RWPE1 (cell line): ENCODE measurements at places on chromosomes 13 and 19.

DNA sequence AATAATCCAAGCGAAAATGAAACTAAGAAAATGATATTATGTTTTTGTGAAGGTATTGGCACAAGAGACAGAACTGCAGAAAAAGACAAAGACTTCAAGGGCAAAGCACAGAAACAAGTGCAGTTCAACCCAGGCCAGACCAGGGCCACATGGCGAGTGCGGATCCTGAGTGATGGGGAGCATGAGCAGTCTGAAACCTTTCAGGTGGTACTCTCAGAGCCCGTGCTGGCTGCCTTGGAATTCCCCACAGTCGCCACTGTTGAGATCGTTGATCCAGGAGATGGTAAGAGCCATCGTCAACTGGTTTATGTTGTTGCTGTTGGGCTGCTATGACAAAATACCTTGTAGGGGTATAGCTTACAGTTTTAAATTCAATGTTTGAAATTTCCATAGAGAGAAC lies 82.6 kb downstream of the FREM2 start:
- no peak for DNase-seq

DNA sequence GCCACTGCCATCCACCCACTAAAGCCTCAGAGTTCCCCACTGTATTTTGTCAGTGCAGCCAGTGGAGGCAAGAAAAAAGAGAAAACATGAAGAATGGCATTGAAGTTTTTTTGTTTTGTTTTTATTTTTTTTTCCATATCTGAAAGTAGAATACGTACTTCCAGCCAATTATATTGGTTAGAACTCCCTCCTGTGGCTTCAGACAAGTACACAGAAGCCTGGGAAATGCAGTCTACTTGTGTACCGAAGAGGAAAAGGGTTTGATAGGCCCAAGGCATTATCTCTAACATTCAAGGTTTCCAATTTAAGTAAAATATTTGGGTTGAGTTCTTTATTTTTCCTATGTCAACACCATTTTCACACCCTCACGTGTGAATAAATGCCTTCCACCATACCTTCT lies 696.2 kb upstream of the GPC6 start:
- DNase-seq: no peak

- no peak for DNase-seq
Observed at GRCh38 chr19:33690378-33691029, 68.8 kb downstream of the CHST8 start.

DNA sequence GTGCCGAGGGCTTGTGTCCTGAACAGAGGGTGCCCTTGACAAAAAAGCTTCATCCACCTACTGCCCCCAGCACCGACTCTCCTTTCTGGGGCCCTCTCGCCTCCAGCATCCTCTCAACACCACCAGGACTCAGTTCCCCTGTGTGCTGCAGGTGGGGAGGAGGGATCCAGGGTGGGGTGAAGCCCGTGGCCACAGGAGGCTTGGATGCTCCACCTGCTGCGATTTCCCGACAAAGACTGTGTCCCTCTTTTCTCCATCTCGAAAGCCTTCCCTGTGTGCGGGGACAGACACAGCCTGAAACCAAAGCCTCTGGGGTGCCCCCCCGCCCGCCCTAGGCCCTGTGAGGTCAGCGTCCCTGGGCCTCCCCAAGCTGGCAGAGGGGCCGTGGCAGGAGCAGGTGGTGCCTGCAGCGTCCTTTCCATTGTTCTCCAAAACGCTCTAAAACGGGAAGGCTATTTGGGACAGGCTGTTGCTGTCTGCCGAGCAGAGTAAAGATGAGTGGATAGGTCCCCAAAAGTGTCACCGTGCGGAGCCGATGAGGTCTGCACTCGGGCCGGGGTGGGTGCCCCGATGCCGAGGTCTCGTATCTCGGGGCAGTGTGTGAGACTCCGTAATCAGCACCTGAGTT lies 185.7 kb downstream of the PTPRS start:
- DNase-seq: no peak

DNA sequence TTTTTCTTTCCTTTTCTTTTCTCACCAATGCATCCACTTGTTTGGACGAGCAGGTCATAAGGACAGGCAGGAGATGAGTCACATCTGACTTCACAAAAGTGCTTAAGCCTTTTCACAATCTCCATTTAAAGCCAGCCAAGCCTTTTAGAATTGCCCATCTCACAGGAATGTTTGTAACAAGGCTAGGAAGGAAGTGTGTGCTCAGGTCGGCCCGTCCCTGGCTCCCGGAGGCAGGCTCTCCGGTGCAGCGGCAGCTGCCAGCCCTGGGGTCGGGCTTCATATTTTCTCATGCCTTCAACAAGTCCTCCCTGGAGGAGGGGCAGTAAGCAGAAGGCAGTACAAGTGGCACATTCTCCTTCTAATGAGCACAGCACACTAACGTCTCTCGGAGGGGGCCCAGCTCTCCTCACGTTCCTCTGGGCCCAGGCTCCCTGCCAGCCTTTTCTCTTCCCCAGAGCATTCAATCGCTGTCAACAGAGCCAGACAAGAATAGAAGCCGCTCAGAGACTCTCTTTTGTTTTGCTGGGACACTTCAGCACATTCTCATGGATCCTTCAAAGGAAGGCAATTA lies 180.5 kb downstream of the COL4A1 start:
- DNase-seq: peak; percentile 84

- no peak for DNase-seq
Observed at GRCh38 chr19:13803038-13803437, 7.8 kb downstream of the ZSWIM4 start.

GRCh38 chr13:102999499-102999898 lies 66.7 kb downstream of the SLC10A2 start:
- DNase-seq: no peak

DNA sequence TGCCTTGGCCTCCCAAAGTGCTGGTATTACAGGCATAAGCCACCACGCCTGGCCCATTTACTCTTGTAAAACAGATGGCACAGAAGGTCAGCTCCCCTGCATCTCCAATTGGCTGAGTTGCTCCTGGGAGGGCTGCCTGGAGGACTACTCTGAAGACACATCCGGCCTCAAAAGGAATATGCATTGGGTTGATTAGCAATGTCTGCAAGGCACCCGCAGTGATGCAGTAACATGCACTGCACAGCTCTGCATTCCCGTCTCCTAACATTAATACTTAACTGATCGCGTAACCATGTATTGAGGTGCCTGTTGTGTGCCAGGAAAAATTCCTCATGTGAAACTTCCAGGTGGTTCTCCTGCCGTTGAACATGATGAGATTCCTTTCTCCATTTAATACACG lies 5.0 kb downstream of the ELAVL3 start:
- no peak for DNase-seq

- DNase-seq: no peak
Observed at GRCh38 chr19:2607712-2608601, 94.5 kb downstream of the GNG7 start.
